ENCODE measurements at places on chromosomes 4 and X.

GRCh38 chr4:188175288-188175687, 36.0 kb downstream of the TRIML1 start:
- no peak for DNase-seq

- DNase-seq, result no peak
These were observed 75.2 kb upstream of the PLAC8 start for GRCh38 chr4:83189631-83190136.

GRCh38 chrX:115017455-115017854, at the start of gene IL13RA2:
TSS of gene IL13RA2 (minus strand) at chrX:115017616. CDS start at chrX:115017269, 347 bp downstream.
- no peak for DNase-seq

GRCh38 chr4:116537828-116538227, 547.5 kb downstream of the TRAM1L1 start:
- no peak for DNase-seq

DNA sequence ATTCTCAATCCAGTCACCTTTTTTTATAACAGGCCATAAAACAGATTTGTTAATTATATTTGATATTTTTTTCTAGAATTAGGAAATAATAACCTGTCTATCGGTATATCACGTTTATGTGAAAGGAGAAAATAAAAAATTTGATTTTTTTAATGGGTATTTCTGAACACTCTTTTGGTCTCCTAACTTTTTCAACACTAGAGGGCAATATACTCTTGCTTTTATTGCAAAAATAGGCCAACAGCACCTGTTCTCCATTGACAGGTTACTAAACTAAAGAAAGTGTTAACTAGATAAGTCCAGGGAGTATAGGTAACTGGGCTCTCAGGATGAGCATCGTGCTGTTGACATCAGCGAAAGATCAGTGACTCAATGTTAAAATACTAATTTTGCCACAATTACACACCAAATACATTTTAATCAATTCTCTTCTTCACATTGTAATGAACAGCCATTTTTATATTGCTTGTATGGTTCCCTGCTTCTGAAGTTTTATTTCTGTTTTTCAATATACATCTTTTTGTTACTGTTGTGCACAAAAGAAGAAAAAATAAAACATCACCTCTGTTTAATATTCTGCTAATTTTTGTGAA, 22.8 kb downstream of the NDST4 start:
- DNase-seq, result peak; percentile 9

DNA sequence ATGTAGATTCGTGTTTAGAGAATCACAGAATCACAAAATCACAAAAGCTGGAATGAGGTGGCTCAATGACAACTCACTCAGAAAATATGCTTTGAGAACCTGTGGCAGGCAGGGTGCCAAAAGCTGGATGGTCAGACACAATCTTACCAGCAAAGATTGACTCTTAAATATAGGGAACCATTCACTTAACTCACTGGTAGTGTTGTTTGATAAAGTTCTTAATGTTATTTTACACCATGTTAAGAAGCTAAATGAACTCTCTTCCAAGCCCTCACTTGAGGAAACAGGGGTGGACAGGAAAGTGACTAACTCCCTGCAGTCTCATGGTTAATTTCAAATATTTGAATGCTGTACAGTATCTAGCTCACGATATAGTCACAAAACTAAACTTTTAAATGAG, 5.7 kb upstream of the SCOC start:
- DNase-seq, result no peak

DNA sequence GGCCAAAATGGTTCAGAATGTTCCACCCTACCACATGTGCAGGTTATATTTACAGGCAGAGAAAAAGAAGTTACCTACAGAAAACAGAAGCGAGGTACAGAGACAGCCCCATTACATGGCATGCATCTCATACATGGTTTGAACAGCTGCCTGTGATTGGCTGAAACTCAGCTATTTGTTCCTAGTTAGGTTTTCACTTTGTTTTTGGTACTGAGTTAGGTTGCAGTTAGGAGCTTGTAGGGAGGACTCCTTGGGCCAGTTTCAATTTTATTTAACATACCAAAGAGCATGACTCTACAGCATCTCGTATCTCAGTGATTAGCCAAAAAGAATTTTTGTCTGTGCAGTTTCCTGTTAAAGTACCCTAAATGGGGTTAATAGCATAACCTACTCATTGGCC, 392.0 kb downstream of the MAPK10 start:
- no peak for DNase-seq

DNA sequence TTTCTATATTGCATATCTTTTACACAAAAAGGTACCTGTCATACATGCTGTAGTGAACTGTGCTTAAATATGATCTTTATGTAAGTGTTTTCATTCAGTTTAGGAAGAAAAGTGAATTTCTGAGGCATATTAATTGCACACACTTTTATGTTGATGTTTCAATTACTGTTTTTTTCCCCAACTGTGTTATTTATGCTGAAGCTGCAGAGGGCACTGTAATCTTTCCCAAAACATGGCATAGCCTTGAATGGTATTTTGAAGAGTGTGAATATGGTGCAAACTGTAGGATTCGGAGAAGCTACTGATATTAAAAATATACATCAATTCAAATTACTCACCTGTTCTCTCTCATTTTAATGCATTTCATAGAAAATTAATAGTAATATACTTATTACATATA, 6.0 kb upstream of the CENPE start:
- no peak for DNase-seq

GRCh38 chr4:84378356-84378755, 120.7 kb downstream of the NKX6-1 start:
- DNase-seq, result no peak

DNA sequence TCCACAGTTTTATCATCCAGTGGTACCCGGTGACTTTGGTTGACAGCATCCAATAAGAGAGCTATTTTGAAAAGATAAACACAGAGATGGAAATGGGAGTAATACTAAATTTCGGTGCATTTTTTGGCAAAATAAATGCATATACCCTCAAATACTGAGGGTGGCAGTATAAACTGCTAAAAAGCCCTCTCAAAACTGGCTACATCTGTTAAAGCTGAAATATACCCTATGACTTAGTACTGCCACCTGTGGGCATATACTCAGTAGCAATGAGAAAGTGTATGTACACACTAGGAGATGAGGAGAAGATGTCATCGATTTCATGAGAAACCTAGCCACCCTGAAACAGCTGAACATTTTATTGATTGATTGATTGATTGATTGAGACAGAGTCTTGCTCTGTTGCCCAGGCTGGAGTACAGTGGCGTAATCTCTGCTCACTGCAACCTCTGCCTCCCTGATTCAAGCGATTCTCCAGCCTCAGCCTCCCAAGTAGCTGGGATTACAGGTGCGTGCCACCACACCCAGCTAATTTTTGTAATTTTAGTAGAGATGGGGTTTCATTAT, 12.2 kb upstream of the TMEM128 start:
- DNase-seq, result no peak

GRCh38 chrX:51155157-51155556, 177.5 kb upstream of the NUDT10 start:
- DNase-seq, result no peak

- DNase-seq, result no peak
These were observed 1665.0 kb upstream of the TENM3 start for GRCh38 chr4:180578175-180578574.

DNA sequence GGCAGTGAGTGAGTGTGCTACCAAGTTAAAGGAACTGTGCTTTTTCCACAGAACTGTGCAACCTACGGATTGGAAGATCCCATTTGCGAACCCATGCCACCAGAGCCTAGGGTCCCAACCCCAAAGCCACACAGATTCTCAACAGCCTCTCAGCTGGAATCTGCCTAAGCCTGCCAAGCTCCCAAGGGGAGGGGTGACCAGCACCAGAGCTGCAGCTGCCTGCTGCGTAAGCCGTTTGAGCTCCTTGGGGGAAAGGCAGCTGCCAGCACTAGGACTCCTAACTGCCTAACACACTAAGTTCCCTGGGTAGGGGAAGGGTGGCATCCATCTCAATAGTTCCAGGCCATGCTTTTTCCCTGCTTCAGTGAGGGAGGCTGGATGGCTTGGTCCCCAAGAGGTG, 738.1 kb upstream of the PRKX start:
- DNase-seq, result no peak

DNA sequence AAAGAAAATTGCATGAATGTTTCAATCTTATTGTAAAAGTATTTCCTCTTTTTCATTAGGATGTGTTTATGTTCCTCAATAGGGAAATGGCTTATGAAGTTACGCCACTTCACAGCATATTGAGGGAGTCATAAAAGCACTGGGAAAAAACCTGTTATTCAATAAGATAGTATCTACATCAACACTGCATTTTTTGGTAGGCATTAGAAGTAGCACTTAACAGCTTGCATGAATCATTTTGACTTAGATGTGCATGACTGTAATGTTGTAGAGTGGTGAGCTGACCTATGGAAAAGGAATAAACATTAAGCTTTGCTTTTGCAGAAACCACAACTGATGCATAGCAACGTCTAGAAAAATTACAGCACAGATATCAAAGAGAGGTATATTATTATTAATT, 111.2 kb upstream of the GRXCR1 start:
- no peak for DNase-seq

DNA sequence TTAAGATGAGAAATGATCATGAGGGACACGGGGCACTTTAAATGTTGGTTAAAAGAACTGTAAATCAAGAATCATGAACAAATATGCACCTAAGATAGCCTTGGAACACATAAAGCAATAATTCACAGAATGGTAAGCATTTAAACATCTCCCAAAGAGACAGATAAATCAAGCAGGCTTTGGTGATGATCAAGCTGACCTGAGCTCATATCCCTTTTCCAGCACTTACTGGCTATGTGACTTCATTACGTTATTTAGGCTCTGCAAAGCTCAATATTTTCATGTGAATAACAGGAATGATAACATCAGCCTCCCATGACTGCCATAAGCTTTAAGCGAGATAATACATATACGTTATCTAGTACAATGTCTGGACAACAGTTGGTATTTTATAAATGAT, 54.9 kb downstream of the CHRNA9 start:
- DNase-seq, result no peak

DNA sequence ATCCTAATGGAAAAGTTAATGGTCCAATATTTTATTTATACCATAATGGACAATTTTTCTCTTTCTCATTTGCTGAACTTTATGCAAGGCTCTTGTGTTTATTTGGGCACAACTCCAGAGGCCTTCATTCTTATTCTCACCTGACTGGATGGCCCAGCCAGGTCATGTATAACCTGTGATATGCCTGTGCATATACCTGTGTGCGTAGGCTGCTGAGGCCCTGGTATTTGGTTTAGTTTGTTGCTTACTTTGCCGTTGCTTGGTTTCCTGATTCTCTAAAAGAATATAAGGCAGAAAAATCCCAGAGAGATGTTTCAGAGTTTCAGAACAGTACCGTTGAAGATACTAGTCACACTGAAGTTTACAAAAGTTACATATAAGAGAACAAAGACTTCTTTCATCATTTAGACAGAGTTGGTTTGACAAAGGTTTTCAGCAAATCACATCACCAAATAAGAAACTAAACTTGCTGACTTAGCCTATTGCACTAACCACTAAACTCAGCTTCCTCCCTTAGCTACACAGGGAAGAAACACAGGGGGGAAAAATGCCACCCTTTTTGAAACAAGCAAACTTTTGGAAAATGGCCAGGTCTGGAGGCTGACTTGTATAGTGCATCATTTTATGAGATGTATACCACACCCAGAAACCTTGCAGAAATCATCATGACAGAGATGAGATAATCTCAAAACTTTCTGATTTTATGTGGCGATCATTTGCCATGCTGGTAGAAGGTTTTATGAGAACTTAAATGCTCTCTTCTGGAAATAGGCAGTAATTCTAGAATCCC, 248.5 kb downstream of the GRIA3 start:
- DNase-seq, result no peak

DNA sequence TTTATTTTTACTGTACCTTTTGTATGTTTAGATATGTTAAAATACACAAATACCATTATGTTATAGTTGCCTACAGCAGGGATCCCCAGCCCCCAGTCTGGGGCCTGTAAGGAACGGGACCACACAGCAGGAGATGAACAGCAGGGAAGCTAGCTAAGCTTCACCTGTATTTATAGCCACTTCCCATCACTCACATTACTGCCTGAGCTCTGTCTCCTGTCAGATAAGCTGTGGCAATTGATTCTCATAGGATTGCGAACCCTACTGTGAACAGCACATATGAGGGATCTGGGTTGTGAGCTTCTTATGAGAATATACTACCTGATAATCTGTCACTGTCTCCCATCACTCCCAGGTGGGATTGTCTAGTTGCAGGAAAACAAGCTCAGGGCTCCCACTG, 73.9 kb downstream of the BMPR1B start:
- no peak for DNase-seq

GRCh38 chrX:74293343-74293946, 10.5 kb upstream of the ZCCHC13 start:
- peak; percentile 59 for DNase-seq

- peak; percentile 25 for DNase-seq
These were observed 157.4 kb downstream of the PALLD start for GRCh38 chr4:168654104-168654847.
